ENCODE measurements at places on chromosomes 13 and 19.

- no peak for DNase-seq
These were observed 41.2 kb upstream of the USPL1 start for GRCh38 chr13:30576528-30576927.

DNA sequence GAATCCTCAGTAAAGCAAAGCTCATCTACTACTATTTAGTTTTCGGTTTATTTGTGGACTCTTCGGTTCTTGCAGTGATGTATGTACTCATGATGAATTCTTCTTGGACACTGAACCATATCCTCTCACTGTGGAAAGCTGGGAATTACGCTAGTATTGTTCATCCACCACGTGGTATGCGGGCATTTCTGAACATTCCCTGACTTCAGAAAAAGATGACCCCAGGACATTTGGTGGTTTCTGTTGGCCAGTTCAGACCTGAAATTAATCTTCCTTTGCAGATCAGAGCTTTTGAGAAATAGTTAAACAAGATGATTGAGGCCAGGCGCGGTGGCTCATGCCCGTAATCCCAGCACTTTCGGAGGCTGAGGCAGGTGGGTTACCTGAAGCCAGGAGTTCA is 25.3 kb upstream of the FBN3 start:
- no peak for DNase-seq

DNA sequence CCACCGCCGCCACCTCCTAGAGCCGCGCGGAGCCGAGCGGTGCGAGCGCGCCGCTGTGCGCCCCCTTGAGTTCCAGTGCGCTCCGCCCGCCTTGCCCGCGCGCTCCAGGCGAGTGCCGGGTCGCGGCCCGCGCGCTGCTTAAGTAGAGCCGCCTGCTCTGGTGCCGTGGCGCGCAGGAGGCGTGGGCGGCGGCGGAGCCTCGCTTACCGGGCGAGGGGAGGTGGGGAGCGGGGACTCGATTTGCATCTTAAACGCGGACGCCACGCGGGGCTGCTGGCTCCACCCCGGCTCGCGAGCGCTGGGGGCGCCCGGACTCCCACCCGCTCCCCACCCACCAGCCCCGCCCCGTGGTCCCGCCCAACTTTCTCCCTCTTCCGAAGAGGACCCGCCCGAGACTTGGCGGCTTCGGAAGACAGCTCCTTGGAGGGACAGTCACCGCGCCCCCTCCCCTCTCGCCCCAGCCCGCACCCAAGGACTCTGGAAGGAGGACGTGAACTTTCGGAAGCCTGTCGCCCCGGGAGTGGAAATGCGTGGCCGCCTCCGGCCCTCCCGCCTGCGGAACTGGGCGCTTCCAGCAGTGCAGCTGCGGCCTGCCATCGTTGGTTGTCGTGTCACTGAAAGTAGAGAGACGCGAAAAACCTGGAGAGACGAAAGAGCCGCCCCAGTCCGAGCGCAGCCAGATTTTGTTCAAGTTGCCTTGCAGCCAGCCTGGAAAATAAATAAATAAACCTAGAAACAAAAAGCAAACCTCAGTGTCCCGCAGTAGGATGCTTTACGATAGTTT is at the start of gene KCTD12:
Gene KCTD12 (minus strand): TSS at position 114 of the 784 bp plus-strand sequence. CDS start 257 bp downstream, outside the sequence.
- no peak for DNase-seq

GRCh38 chr13:59459972-59460371 is 703.8 kb downstream of the DIAPH3 start:
- no peak for DNase-seq
